Activated B cell treated with CpG ODN at 0.5 μM for 24 hours (primary cell): ENCODE measurements at places on chromosomes 6 and 20. TPM values are rescaled to one million over a fixed set of nuclear protein-coding genes. Genes with fewer than 3 reads are reported as not detected.

- no peak for DNase-seq
Measured at GRCh38 chr6:68159433-68159832, 475.6 kb upstream of the ADGRB3 start.

GRCh38 chr20:48662711-48663110, 165.1 kb downstream of the PREX1 start:
- DNase-seq = no peak

GRCh38 chr6:167047554-167047953, 48.4 kb downstream of the CEP43 start:
- DNase-seq = peak; percentile 36

DNA sequence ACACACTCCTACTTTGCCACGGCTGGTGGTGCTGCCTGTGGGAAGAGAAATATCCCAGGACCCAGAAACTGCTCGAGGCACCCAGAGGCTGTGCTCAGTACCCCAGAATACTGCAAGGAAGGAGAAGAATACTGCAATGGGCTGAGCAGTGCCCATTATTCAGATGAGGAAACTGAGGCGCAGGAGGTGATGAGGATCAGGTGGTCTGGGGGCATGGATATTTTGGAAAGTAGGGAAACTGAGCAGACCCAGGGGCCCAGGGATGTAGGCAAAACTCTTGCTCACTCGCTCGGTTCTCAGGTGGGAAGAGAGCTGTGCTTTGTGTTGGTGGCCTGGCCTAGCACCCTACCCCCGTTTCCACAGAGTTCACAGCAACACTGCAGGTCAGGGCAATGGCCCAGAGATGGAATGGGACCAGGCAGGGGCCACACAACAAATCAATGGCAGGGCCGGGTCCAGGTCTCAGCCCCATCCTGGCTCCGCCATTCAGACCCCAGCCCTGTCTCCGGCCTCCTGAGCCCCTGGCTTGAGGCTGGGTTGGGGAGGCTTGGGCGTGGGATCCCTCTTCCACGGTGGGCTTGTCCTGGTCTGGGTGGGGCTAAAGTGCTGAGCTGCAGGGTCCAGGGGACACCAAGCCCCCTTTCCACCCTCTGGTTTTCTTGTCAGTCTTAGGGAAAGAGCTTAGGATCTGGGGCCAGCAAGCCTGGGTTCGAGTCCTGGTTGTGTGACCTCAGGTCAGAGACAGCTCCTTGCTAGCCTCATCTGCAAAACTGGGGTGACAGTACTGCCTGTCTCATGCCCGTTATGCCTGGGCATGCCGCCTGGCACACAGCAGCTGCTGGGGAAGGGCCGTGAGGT, 33.9 kb downstream of the SUN5 start:
- no peak for DNase-seq

The UTRN gene
- total RNA-seq = 52.2 and 53.5 TPM in 2 replicates

The ZBTB46 gene
- total RNA-seq = 0.46 and 0.49 TPM in 2 replicates
